ENCODE measurements at places on chromosomes 5 and 9.

- no peak for DNase-seq
Measured at GRCh38 chr9:134293611-134294152, 32.6 kb upstream of the RXRA start.

DNA sequence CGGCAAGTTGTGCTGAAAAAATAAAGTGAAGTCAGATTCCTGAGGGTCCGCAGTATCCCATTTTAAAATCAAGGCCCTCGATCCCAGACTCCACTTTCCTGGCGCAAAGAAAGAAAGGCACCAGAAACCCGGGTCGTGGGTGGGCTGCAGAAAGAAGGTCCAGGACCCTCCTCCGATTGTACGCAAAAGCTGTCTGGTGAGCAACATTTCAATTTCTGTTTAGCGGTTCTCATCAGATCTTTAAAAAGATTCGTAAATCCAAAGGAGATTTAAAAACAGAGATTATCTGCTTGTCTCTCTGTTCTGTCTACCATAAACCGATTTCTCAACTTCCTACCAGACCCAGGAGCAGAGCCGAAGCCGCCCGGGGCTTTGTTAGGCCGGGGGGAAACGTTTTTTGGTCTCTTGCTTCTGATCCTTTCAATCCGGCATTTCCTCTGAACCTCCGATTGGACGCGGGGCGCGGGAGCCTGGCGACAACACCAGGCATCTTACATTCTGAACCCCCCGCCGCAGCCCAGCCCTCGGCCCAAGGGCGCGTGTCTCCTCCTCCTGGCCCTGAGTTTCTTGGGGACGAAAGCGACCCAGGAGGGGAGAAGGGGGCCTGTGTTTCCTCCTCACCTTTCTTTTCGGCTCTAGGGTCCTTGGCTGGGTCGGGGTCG lies 746 bp downstream of the NKX2-5 start:
- DNase-seq: no peak

DNA sequence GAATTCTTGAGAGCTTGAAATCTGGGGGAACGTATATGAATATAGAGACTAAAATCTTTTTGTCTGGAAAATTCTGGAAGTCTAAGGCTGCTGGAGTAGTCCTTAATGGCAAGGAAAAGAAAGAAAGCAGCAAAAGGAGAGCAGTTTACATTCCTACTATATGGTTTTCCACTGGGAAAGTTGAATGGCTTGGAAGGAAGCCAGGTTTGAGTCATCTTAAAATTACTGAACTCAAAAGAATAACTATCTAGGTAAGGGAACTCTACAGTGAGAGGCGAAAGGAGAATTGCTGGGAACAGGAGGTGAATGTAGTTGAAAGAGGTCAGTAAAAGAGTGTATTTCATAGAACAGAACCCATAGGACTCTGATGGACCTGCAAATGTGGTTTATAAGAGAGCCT lies 258.1 kb upstream of the EDIL3 start:
- peak; percentile 55 for DNase-seq

DNA sequence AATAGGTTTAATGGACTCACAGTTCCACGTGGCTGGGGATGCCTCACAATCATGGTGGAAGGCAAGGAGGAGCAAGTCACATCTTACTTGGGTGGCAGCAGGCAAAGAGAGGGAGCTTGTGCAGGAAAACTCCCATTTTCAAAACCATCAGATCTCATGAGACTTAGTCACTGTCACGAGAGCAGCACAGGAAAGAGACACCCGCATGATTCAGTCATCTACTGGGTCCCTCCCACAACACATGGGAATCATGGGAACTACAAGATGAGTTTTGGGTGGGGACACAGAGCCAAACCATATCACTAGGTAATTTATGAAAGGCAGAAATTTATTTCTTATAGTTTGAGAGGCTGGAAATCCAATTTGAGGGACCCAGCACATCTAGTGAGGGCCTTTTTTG lies 40.0 kb downstream of the MTREX start:
- peak; percentile 12 for DNase-seq

DNA sequence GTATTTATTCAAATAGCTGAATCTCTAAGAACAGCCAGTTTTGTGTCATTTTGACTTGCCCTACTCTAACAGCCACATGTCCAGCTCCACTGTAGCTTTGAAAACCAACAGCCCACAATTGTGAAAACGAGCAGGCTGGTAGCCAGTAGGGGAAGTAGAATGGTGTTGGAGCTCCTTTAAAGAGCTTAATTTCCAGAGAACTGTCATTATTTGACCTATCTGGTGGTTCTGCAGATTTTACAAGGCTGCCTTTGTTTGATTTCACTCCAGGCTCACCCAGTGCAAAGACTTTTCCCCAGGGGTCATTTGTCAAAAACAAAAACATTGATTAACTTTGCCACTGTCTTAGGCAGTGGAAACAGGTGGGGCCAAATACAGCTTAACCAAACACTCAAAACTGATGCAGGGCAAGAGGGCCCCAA lies 3.2 kb upstream of the PJA2 start:
- no peak for DNase-seq

DNA sequence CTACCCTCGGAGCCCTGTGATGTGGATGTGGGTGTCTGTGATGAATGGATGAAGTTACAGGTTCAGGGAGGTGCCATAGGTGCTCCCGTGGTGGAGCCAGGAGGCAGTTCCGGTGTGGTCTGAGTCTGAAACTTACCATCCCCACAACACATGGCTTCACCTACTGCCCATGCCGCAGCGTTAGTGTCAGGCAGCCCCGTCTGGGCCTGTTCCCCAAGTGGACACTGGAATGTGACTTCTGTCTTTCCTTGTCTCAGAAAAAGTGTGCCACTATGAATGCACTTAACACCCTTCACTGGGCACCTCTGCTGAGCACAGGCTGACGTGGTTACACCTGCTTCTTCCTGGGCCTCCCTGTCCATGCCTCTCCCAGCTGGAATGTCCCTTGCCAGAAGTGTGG lies 8.6 kb downstream of the ANKRD33B start:
- no peak for DNase-seq

DNA sequence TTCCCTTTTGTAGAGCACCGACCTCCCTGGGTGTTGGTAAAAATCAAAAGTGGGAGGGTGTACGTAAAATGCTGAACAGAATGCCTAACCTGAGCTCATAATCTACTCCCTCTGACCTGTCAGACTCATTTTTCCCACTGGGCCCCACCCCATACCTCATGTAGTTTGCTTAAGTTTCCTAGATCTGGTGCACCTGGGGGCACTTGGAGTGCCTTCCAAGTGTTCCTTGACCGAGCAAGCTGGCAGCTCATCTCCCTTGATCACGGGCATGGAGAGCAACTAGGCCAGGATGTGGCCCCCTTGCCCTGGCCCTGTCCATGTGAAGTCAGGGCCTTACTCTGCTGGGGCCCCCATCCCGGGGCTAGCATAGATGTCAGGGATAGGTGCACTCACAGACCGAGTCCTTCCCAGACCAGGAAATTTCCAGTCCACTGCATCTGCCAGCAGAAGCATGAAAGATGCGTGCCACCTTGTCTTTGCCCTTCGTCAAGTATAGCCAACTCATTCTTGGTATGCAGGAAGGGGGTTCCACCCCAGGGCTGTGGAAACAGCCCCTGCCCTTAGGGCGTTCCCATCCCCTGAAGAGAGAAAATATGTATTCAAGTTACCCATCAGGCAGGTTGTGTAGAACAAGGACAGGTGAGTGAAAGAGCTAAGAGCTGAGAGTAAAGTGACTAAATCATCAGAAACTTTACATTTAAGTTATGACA lies 41.9 kb downstream of the SLC22A5 start:
- no peak for DNase-seq

- no peak for DNase-seq
Measured at GRCh38 chr5:35815089-35815936, 41.4 kb upstream of the IL7R start.

DNA sequence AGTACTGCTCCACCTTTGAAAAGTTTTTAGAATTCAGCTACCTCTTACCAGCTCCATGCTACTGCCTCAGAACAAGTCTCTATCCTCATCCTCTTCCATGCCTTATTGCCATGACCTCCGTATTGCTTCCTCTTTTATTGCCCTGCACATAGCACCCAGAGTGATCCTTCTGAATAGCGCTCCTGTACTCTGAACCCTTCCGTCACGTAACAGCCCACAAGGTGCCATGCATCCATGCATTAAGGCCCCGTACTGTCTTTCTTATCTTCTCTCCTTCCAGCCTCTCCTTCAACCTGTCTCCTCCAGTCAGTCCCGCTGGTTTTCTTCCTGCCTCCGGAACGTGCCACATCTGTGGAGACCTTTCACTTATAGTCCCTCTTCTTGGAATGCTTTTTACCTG lies 273.3 kb upstream of the SEMA6A start:
- DNase-seq: no peak

GRCh38 chr5:178839319-178839704 lies 20.4 kb upstream of the ZNF354B start:
- DNase-seq: no peak

DNA sequence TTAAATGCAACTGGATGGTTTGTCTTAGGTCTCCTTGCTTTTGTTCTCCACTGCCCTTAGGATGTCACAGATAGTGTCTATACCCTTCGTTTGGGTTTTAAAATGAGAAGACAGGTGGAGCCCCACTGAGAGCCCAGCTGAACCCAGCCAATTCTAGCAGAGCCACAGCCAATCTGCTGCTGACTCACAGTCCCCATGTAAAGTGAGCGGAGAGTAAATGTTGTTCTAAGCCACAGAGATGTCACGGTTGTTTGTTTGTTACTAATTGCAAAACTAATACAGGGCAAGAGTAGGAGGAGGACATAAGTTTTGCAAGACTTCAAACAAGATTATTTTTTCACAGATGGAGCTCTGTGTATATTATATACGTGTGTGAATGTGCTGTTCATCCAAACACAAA lies 50.5 kb upstream of the AGXT2 start:
- no peak for DNase-seq

- DNase-seq: peak; percentile 47
Measured at GRCh38 chr5:78647351-78647818, 1.2 kb downstream of the LHFPL2 start.

- DNase-seq: peak; percentile 75
Measured at GRCh38 chr9:123131258-123131657, 97.8 kb downstream of the GPR21 start.

DNA sequence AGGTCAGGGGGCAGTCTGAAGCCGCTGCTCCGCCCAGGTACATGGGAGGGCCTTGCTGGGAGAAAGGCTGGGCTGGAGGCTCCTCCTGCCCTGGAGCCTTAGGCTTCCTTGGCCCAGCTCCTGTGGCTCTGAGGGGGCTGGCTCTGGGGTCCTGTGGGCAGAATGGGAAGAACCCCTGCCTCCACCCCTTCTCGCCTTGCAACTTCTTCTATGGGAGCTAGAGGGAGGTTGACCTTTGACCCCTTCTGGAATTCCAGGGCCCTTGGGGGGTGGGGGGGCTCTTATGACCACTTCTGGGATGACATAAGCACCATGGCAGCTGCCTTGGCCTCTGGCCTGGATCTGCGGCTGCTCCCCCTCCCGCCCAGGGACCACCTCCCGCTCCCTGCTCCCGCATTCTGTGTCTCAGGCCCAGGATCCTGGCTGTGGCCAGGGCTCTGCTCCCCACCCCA lies 32.2 kb downstream of the IER5L start:
- peak; percentile 94 for DNase-seq

- no peak for DNase-seq
Measured at GRCh38 chr9:81776834-81777233, 87.5 kb upstream of the TLE1 start.

DNA sequence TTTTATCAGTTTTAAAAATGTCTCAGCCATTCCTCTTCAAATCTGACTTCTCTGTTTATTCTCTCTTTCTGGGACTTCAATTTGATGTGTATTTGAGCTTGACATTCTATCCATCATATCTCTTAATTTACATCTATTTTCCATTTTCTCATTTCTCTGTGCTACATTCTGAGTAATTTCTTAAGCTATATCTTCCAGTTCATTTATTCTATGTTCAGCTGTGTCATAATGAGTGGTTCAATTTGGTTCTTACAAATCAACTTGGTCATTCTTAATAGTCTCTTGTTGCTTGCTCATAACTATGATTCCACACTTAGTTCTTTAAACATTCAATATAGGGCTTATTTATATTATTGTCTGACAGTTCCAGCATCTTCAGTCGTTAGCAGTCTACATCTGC lies 16.9 kb downstream of the CKMT2 start:
- DNase-seq: no peak

- peak; percentile 57 for DNase-seq
Measured at GRCh38 chr5:83313436-83313835, 158.1 kb upstream of the VCAN start.

DNA sequence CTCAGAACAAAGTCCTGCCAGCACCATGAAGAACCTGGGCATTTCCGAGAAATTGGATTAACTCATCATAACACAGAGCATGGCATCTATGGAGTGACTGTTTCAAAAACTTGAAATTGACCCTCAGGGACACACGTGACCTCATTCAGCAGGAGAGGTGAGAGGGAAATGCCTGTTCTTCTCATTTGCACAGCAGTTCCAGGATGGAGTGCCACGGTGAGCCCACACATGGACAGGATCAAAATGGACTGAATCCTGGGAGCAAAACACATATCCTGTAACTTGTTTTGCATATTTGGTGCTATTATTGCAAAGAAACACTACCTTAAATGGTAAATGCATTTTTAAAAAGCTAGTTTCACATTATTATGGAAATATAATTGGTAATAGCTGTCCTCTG lies 256.1 kb upstream of the IRX2 start:
- DNase-seq: no peak

- peak; percentile 24 for DNase-seq
Measured at GRCh38 chr5:56281489-56282165, 48.5 kb upstream of the ANKRD55 start.

DNA sequence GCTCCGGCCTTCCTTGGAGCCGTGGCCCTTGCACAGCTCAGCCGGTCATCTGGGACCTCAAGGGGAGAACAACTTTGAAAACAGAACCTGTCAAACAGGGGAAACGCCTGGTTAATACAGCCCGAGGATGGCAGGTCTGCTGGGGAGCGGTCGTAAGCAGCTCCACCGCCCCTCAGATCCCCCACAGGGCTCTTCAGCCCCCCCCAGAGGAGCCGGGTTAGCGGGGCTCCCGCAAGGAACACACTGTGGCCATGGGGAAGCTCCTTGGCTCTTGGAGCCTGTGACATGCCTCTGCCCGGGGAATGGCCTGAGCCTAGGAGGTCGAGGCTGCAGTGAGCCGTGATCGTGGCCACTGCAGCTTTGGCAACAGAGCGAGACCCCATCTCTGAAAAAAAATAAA lies 6.8 kb downstream of the TMEM250 start:
- no peak for DNase-seq

DNA sequence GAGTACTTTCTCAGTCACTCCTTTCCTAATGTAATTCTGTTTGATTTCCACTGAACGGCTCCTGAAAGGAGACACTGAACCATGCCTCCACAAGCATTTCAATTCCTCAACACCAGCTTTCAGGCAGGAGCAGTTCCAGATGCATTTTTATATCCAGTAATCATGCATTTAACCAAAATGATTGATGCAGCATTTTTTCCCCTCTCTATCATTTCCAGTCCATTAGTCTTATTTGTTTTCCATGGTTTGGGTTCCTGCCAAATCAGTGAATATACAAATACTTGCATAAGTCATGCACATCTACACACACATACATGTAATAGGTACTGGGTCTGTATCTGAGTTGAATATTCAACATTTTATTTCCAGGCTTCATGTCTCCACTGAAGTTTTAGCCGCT lies 122.7 kb downstream of the GRIA1 start:
- peak; percentile 52 for DNase-seq
